KG1 (cell line): ENCODE measurements at places on chromosomes 5 and 9.

GRCh38 chr5:37892586-37892985 is 52.7 kb upstream of the GDNF start:
- no peak for DNase-seq

DNA sequence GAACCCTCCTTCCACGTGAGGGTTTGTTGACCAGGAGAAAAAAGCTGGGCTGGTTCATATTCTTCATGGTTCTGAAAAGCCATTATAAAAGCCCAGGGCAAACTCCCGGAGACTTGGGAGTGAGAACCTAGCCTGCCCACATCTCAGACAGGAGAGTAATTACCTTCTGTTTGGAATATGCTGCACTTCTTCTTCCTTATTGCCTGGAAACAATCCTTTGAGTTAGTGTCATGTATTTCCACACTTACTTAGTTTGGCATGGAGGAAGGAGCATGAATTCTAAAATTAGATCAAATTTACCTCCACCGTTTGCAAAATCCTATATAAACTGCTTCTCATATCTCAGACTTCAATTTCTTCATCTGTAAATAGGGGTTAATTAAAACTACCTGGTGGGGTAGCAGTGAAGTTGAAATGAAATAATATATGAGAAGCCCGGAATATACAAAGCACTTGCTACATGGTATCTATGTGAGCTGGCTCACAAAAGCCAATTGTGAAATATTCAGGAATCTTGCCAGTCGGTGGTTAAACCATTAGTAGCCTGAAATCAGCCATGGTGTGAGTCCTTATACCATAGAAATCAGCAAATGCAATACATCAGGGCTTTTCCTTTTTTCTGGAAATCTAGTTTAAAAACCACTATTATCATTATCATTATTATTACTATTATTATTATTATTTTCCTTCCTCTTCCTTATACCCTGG is 140.0 kb upstream of the RAD23B start:
- no peak for DNase-seq

DNA sequence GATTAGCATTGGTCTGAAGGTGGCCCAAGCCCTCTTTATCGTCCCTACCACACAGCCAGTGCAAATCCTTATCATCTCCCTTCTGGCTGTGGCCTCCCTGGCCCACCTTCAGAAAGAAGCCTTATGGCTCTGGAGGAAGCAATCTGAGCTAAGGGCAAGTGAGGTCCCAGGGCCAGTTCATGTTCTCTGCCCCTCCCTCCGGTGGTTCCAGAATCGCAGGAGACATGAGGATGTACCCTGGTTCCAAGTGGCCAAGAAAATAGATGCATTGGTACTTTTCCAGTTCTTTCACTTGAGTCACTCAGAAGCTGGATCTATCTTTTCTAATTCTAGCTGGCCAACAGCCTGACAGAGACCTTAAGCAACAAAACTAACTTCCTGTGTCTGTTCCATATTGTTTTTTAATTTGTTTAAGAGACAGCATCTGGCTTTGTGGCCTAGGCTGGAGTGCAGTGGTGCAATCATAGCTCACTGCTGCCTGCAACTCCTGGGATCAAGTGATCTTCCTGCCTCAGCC is 60.7 kb downstream of the LHFPL2 start:
- DNase-seq, result no peak

DNA sequence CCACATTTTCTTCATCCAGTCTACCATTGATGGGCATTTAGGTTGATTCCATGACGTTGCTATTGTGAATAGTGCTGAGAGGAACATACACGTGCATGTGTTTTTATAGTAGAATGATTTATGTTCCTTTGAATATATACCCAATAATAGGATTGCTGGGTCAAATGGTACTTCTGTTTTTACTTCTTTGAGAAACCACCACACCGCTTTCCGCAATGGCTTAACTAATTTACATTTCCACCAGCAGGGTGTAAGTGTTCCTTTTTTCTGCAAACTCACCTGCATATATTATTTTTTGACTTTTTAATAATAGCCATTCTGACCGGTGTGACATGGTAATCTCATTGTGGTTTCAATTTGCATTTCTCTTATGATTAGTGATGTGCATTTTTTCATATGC is 82.2 kb upstream of the RFX3 start:
- no peak for DNase-seq

GRCh38 chr9:130128251-130128650 is 44.0 kb upstream of the NCS1 start:
- DNase-seq, result peak; percentile 66
